H7 (cell line): ENCODE measurements at places on chromosomes 5 and 9. TPM values are rescaled to one million over a fixed set of nuclear protein-coding genes. Genes with fewer than 3 reads are reported as not detected.

DNA sequence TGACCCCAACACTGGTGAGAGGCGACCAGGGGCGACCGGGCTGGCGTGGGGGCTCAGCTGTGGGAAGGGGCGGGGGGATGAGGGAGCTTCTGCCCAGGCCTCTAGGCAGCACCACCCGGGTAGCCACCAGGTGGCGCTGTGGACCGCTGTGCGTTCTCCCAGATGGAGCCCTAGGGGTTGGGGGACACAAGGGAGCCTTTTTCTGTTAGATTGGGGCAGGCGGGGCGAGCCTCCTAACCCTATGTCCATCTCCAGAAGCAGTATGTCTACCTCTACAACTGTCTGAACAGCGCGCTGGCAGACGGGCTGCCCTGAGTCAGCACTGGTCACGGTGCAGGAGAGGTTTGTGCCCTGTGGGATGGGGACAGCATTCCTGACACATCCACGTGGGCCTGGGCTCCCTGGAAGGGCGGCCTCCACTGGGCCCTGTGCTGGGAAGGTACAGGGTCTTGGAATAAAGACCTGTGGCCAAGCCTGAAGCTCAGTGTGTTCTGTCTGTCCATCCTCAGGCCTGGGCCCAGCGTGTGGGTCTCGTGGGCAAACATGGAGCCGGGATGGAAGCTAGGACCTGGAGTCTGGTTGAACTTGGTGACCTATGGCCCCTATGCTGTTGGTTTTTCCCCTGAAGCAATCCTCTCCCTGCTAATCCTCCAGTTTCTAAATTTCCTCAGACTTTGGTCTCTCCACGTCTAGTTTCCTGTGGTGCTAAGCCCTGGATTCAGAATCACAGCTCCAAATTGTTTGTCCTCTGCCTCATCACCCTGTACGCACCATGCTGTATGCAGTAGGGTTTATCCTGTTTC, 23.1 kb upstream of the SPTLC1 start:
- peak; percentile 93 for DNase-seq

The MYMK gene
- not detected in 2 replicates for total RNA-seq

The NACC2 gene
- total RNA-seq: 16.6 and 19.3 TPM in 2 replicates

The LCNL1 gene
- total RNA-seq: 0.21 and 0.33 TPM in 2 replicates

The FOXD4L5 gene
- total RNA-seq: not detected in 2 replicates

DNA sequence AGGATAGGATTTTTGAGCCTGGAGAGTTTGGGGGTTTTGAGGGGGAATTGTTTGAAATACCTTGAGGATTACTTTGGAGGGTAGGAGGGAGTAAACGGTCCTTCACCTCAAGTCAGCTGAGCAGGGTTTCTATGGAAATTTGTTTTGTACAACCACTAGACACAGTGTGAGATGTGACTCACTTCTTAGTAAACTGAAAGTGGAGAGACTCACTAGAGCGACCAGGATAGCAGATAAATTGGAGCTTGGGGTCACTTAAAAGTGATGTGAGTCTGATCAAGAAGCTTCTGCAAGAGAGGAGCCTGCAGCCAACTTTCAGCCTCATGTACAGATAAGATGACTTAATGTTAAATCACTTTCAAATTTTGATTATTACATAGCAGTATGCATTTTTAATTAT, 1945.9 kb upstream of the NUDT12 start:
- DNase-seq: no peak

DNA sequence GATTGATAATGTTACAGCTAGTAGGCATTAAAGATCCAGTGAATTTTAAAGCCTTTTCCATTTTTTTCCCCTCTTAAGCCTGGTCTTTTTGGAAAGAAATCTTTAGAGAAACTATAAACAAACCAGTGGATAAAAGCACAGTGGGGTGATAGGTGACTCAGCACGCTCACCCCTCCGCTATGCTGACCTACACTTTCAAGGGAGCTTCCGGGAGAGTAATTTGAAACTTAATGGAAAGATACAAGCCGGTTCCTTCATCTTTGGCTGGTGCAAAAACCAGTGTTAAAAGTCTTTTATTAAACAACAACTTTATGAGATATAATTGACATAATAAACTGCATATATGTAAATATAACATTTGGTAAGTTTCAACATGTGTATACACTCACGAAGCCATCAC, 27.0 kb upstream of the ALDOB start:
- peak; percentile 74 for DNase-seq

The HCN1 gene
- total RNA-seq: 0.59 and 0.73 TPM in 2 replicates

GRCh38 chr5:67827541-67827940, 388.0 kb upstream of the PIK3R1 start:
- DNase-seq: no peak

GRCh38 chr5:56516035-56516434, 282.9 kb upstream of the ANKRD55 start:
- DNase-seq: no peak

DNA sequence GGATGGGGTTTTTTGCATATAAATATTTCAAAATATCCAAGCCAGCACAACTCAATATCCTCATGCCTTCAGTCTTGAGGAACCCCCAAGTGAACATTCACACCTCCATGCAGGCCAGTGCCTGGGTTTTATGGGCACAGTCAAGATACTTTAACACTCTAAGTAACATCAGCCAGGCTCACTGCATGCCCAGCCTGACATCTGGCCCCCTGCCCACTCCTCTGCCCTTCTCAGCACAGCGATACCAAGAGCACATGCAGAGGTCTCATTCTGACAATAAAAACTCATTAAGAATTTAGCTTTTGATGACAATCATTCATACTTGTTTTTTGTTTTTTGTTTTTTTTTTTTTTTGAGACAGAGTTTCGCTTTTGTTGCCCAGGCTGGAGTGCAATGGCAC, 250.0 kb downstream of the CWC27 start:
- DNase-seq: no peak

The IFNA13 gene
- not detected in 2 replicates for total RNA-seq

- no peak for DNase-seq
Observed at GRCh38 chr9:12722131-12722530, 28.9 kb downstream of the TYRP1 start.

DNA sequence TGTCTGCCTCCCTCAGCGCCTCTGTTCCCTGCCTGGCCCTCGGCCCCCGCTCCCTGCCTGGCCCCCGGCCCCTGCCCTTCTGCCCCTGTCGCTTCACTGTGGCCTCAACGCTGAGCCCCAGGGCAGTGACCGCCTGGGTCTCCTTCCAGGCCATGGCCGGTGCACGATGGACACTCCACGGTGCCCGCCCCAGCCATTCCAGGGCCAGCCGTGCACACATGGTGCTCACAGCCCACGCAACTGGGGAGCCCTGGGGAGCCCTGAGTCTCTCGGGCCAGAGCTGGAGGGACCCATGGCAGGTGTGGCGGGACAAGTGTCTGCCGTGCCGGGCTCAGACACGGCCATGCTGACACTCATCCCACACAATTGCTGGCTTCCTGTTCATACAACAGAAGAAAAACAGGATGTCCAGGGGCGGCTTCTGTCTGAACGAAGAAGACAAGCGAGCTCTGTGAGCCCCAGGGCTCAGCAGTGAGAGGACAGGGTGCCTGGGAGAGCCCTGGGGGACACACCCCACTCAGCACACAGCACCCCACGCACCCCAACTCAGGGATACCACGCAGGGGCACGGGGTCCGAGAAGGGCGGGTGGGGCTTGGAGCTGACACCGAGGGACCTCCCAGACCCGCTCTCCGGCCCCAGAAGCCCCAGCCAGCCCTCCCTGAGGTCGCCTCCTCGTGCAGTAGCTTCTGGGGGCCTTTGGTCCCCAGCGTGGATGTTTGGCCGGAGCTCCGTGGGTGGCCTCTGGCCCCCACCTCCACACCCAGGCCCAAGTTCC, 35.7 kb downstream of the EXD3 start:
- no peak for DNase-seq

DNA sequence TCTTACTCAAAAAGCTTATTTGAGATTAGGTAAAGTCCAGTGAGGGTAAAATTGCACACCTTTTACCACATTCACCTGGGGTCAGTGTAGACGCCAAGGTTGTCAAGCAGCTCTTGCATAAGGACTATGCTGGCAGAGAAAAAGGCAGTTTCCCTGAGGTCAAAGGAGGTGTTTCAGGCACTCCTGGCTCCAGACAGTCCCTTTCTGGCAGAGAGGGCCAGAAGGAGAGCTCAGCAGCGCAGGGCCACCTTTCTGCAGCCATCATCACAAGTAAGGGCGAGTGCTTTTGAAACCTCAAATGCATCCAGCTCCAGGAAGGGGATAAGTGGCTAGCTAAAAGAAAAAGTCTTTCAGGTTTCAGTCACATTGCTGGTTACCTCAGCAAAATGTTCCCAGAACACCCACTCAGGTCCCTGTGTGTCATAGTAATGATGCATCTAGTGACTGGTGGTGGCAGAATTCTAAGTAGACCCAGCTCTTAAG, 16.7 kb upstream of the IL13 start:
- DNase-seq: no peak

The FCN2 gene
- not detected in 2 replicates for total RNA-seq

- no peak for DNase-seq
Observed at GRCh38 chr5:127599847-127600246, 49.0 kb upstream of the CTXN3 start.

The AKNA gene
- total RNA-seq: 16.7 and 17.4 TPM in 2 replicates

- peak; percentile 8 for DNase-seq
Observed at GRCh38 chr5:92309336-92309991, 926.3 kb upstream of the ARRDC3 start.

The RGS7BP gene
- 0.70 and 1.4 TPM in 2 replicates for total RNA-seq

The C7 gene
- total RNA-seq: 0.07 and 0.87 TPM in 2 replicates

- peak; percentile 19 for DNase-seq
Observed at GRCh38 chr9:76302947-76303550, 91.2 kb downstream of the RFK start.

DNA sequence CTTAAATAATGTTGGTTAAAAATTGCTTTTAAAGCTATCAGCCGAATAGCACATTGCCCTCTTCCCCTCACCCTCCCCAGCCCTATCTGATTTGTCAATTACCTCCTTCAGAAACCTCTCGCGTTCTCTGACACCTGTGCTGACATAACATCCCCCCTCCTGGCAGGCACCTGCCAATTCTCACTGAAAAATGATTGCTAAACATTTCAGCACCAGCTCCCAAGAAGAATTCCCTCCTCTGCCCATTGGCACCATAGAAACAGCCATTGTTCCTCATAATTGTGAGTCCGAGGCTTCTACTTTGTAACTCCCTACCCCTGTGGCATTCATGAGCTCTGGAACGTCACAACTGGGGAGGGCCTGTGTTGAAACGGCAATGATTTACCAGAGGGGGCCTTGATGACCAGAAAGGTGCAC, 20.2 kb downstream of the CDH6 start:
- no peak for DNase-seq

- DNase-seq: no peak
Observed at GRCh38 chr5:82276800-82277612, 1.1 kb downstream of the RPS23 start.

The PRSS3 gene
- not detected in 2 replicates for total RNA-seq

The ACSL6 gene
- total RNA-seq: 0.28 and 0.85 TPM in 2 replicates

GRCh38 chr5:80740999-80741398, 86.2 kb upstream of the DHFR start:
- no peak for DNase-seq

DNA sequence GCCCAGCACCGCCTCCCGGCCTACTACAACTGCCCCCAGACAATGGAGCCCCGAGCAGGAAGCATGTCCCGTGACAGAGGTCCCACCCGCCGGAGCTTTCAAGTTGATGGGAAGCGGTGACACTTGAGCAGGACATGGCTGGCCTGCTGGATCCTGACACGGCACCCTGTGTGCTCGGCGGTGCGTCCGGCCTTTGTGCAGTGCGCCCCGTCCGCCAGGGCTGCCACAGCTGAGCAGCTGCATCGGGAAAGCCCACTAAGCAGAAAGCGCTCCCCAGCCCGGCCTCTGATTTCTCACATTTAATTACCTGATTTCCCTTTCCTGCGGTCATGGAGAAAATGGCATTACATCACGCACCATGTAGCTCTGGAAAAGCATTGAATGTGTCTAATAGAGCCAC, 611.9 kb downstream of the IRX1 start:
- no peak for DNase-seq

The SWI5 gene
- 36.3 and 53.3 TPM in 2 replicates for total RNA-seq

DNA sequence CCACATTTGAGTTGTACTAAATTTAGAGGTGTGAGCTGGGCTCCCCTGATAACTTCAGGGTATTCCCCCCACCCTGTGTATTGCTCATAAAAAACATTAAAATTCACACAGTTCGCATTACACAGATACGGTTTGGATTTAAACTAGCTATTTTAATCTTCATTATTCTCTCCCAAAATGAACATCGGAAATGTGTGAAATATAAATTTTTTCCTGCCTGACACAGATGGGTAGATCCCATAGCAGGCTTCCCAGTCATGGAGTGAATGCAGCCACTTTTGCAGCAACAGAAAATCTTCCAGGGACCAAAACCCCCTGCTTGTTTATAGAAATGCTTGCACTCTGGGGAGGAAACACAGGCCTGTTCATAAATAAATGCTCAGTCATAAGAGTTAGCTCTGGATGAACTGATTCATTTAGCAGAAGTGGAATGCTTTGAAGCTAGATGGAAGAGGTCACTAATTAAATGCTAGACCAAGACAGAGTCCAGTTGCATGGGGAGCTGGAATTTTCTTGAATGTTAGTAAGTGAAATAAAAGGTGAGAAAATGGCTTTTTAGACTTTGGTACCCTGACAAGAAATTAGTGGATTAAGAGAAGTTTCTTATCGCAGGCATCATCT, 115.6 kb downstream of the PDE8B start:
- DNase-seq: no peak

- no peak for DNase-seq
Observed at GRCh38 chr9:6495466-6495865, 82.5 kb downstream of the UHRF2 start.

- no peak for DNase-seq
Observed at GRCh38 chr9:88684046-88684445, 149.1 kb downstream of the NXNL2 start.

GRCh38 chr5:5619546-5619945, 197.1 kb downstream of the ICE1 start:
- DNase-seq: no peak

GRCh38 chr9:114366334-114367128, 21.3 kb downstream of the AKNA start:
- no peak for DNase-seq

DNA sequence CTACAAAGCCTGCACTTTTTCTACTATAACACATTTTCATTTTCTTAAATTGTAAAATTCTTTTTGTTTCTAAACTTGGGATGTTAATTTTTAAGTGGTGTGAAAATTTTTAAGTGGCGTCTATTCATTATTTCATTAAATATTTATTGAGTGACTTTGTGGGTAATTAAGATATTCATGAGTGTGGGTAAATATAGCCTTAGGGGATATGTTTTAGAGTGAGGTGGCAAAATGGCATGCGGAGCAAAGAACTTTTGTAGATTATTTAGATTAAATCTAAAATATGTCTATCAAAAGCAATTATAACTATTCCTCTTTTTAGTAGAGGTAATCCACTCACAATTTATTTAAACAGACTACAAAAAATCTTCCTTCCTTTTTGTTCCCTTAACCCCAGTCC, 188.4 kb downstream of the PCSK1 start:
- no peak for DNase-seq

- peak; percentile 44 for DNase-seq
Observed at GRCh38 chr5:112228667-112229066, 190.4 kb downstream of the EPB41L4A start.

DNA sequence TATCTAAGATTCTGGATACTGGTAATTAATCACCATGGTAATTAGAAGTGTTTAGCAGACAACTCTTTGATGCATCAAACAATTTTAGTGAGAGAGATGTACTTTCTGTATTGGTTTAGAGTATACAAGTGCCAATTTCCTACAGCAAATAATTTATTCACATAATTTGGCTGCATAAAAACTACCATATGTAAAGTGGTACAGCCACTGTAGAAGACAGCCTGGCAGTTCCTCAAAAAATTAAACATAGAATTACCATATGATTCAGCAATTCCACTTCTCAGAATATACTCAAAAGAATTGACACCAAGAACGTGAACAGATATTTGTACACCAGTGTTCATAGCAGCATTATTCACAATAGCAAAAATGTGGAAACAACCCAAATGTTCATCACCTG, 36.2 kb downstream of the PHAX start:
- no peak for DNase-seq
